Germinal center (tissue), 1 donor: ENCODE measurements at places on chromosomes 3 and 15.

- DNase-seq, result no peak
Observed at GRCh38 chr15:87631093-87631492, 625.4 kb downstream of the NTRK3 start.

DNA sequence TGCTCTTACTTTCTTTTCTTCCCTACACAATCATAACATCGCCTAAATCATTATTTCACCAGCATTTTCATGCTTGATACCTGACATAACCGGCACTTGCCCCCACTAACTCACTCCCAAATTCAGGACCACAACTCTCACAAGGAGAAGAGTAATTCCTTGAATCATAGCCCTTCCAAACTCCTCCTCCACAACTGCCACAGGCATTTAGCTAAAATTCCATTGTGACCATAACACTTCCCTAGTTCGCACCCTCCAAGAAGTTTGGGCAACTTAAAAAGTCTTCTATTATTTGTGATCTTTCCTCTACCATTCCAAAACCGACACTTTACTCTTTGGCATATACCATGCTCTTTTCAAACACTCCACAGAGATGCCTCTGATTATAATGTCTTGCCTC lies 59.4 kb upstream of the XRN1 start:
- DNase-seq, result no peak

- no peak for DNase-seq
Observed at GRCh38 chr3:172213200-172213599, 173.8 kb downstream of the FNDC3B start.

GRCh38 chr3:106457281-106458180 lies 588.7 kb upstream of the CBLB start:
- DNase-seq, result no peak

- DNase-seq, result no peak
Observed at GRCh38 chr15:89672221-89673164, 6.7 kb downstream of the PLIN1 start.

DNA sequence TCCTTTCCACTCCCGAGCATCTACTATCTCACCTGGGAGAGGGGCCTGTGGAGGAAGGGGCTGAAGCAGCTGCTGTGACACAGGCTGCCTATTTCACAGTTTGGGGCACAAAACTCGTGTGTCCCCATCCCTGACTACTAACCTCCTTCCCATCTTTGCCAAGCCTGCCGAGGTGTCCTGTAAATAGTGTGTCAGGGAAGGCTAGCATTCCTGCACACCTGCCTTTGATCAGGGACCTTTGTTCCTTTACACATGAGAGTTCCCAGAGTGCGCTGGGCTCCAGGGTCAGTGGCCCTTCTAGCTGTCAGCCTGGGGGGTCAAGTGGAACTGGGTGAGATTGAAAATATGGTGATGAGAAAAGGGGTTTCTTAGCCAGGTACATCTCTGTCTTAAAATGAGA lies 13.0 kb upstream of the TF start:
- DNase-seq, result no peak

GRCh38 chr3:19931767-19932188 lies 2.2 kb downstream of the EFHB start:
- DNase-seq, result no peak

DNA sequence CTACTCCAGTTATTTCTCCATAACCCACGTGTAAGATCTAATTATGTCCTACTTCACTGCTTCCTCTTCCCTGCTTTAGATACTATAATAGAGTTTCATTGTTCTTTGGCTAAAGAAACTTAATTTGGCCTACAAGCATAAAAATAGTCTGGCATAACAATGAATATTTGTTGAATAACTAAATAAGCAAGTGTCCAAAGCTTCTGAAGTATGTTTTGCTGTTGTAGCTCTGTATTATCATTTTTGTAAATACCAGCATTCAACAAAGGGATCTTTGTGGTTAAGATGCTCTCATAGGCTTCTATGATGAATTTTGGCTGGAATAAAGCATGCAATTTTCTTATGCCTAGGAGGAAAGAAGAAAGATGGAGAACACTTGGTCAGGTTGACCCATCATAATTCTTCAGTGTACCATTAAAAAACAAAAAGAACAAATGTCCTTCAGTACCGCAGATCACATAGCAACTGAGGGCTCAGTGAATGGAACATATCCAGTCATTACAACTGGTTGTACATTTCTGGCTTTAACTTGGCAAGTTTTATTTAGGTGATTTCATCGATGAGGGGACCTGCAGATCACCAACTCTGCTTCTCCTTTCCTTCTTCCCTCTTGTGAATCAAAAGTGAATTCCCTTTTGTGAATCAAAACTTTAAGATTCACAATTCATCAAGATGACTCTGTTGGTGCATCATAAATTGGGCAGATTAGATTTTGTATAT lies 465.9 kb upstream of the TGFBR2 start:
- no peak for DNase-seq

GRCh38 chr15:76903251-76903681 lies 1.9 kb downstream of the SCAPER start:
- DNase-seq, result peak; percentile 12

- no peak for DNase-seq
Observed at GRCh38 chr3:117726776-117727175, 1017.2 kb downstream of the TUSC7 start.

- DNase-seq, result no peak
Observed at GRCh38 chr3:25272090-25272489, 156.0 kb upstream of the RARB start.

GRCh38 chr3:39287216-39288164 lies 7.7 kb upstream of the CX3CR1 start:
- DNase-seq, result no peak

- DNase-seq, result peak; percentile 58
Observed at GRCh38 chr15:85582131-85583079, 202.0 kb downstream of the AKAP13 start.

DNA sequence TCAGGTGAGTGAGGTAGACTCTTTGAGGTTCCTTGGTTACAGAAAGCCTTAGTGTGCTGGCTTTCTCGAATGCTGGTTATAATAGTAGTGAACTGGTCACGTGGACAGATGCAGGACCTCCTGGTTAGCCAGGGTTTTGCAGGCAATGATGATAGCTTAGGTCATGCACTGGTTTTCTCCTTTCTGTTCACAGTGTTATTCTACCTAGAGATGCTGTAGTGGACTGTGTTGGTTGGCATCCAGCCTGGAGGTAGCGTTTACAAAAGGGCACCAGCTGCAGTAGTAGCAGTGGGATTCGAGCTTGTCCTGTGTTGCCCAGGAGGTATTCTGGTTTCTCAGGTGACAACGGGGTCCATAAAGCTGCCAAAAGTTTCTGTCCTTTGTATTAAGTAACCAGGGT lies 27.0 kb downstream of the PCCB start:
- no peak for DNase-seq

- no peak for DNase-seq
Observed at GRCh38 chr3:17119201-17120072, 234.7 kb downstream of the PLCL2 start.

- DNase-seq, result no peak
Observed at GRCh38 chr3:112803467-112803866, 43.2 kb downstream of the CD200R1L start.

- DNase-seq, result no peak
Observed at GRCh38 chr15:98002419-98002818, 41.9 kb downstream of the ARRDC4 start.

GRCh38 chr3:98272126-98272525 lies 8.1 kb downstream of the OR5H6 start:
- no peak for DNase-seq

- no peak for DNase-seq
Observed at GRCh38 chr3:187960820-187961219, 193.1 kb upstream of the LPP start.

DNA sequence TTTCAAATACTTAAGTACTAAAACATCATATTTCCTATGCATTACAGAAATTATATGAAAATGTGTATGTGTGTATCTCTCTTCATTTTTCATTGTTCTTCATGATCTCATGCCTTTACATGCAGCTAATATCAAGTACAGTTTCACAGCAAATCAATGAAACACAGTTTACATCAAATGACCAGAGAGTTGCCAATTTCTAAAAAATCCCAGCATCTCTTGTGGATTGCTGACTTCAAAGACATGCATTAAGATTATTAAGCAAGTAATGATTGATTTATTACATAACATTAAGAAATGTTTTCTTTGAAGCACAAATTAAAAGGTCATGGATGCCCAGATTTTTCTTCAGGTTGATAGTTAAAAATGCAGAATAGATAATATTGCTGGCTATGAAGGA lies 31.0 kb upstream of the TAFA4 start:
- DNase-seq, result no peak

GRCh38 chr3:60079076-60079475 lies 1029.3 kb upstream of the CFAP20DC start:
- peak; percentile 27 for DNase-seq

DNA sequence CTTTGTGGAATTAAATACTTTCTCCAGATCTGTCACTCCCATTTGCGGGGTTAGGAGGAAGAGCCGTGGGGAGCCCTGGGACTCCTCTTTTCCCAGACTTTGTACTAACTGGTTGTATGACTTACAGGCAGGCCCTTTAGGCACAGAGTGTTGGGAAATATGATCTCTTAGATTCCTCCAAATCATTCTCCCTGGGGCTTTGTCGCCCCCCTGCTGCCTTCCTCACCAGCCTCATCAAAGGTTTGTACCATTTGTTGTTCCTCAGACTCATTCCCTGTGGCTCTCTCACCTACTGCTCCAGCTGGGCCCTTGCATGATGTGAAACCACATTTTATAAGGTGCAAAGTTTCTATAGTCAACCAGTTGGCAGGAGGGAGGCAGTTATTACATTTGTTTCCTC lies 56.4 kb downstream of the CRYGS start:
- DNase-seq, result no peak
